ENCODE measurements at places on chromosomes 6 and 20. TPM values are rescaled to one million over a fixed set of nuclear protein-coding genes. Genes with fewer than 3 reads are reported as not detected.

The CD83 gene
- polyA plus RNA-seq = 13.2 TPM

DNA sequence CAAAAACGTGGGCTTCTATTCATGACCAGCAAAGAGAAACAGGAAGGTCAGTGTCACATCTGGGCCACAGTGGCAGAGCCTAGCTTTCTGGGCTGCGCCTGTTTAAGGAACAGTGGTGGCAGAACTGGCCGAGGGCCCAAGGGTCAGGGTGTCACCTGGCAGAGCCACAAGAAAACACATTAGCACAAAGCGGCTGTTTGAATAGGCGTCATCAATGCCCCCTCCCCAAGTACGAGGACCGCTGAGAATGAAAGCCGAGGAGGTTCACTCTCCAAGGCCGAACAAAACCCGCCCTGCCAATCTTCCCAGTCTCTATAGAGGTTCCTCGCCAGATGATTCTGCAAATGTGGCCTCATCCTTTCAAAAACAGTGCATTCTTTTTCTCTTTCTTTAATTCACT lies 125.2 kb upstream of the TRAF3IP2 start:
- DNase-seq = no peak

- DNase-seq = no peak
Measured at GRCh38 chr6:139758209-139758611, 383.8 kb upstream of the CITED2 start.

The PLEKHG1 gene
- polyA plus RNA-seq = 39.0 TPM

- DNase-seq = no peak
Measured at GRCh38 chr6:6006428-6007365, at the start of gene NRN1. NRN1 (minus strand) TSS chr6:6006925; CDS start chr6:6006749, 176 bp downstream.

DNA sequence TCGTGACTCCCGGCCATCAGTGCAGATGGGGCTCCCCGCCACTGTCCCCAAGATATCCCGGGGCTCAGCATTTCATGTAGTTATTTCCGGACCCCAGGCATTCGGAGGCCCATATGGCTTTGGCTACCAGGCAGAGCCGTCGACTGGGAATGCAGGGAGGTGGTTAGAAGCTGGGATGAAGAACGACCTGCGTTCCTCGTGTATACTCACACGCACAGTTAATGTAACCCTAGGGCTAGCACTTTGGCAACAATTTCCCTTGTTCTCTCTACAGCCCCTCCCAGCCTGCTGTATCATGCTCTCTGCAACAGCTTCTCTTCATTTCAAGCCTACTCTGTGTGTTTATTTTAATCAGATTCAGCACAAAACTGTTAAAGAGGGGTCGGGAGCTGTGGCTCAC lies 240.4 kb downstream of the MYLK4 start:
- DNase-seq = no peak

DNA sequence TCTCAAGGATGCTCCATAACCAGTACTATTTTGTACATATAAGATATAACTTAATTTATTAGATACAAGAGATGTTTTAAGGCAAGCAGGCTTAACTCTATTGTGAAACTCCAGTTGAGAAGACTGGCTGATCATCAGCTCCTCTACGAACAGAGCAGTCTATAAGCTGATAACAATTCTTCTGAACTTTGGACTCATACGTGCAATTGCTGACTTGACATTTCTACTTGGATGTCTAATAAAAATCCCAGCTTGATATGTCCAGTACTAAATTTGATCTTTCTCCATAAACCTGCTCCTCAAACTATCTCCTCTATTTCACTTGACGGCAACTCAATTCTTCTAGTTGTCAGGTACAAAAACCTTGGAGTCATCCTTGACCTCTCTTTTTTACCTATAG lies 141.9 kb downstream of the HS3ST5 start:
- no peak for DNase-seq

- DNase-seq = no peak
Measured at GRCh38 chr6:25359191-25359861, 80.2 kb downstream of the CARMIL1 start.

GRCh38 chr20:41360831-41361756 lies 5.5 kb downstream of the EMILIN3 start:
- DNase-seq = no peak

DNA sequence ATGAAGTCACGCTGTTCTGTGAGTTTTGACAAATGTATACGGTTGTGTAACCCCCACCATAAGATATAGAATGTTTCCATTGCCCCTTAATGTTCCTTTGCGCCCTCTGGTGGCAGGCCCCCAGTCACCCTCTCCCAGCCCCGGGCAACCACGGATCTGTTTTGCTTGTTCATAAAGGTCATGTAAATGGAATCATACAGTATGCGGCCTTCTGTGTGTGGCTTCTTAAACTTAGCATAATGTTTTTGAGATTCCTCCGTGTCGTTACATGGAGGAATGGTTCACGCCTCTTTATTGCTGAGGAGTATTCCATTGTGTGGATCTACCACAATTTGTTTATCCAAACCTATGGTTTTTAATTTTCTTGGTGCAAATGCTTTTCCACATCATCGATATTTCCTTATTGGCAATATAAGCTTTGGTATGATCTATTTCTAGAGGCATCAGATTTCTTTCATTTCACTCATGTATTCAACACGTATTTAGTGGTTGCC lies 28.4 kb downstream of the LYRM2 start:
- DNase-seq = no peak

The C20orf141 gene
- not detected for polyA plus RNA-seq

The OPN5 gene
- 0.04 TPM for polyA plus RNA-seq

DNA sequence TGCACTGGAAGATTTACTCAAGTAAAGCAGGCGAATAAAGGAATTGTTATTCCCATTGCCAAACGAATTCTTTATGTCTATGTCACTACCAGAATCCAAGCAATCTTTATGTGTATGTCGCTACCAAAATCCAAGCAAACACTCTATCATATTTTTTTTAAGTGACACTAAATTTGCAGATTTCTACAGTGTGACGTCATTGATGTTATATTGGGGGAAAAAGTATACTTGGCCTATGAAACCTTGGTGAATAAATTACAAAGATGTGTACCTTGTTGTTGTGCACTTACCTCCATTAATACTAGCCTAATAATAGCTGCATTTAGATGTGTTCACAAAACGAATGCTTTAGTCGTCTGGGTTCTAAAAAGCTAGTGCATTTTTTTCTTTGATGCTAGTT lies 957 bp downstream of the TTK start:
- no peak for DNase-seq
